ENCODE measurements at places on chromosomes 6 and 20.

GRCh38 chr6:411402-412145 lies 20.0 kb downstream of the IRF4 start:
- DNase-seq, result no peak

- DNase-seq, result peak; percentile 28
Measured at GRCh38 chr20:50601511-50602431, 89.6 kb downstream of the RIPOR3 start.

GRCh38 chr6:105258816-105259215 lies 79.0 kb upstream of the POPDC3 start:
- DNase-seq, result no peak

DNA sequence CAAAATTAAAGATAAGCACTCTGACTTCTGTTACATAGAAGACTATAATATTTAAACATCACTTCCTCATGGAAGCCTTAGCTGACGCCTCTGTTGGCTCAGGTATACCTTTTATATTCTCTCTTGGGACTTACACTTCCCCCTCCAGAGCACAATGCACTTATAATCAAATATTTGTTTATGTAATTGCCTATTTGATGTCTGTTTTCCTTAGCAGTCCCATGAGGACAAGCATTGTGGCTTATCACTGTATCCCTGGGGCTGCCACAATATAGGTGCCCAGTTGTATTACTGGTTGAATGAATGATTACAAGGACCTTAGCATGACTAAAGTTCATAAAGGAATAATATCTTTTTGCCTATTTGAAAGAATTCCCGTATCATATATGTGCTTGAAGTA lies 186.7 kb upstream of the VGLL2 start:
- DNase-seq, result no peak

DNA sequence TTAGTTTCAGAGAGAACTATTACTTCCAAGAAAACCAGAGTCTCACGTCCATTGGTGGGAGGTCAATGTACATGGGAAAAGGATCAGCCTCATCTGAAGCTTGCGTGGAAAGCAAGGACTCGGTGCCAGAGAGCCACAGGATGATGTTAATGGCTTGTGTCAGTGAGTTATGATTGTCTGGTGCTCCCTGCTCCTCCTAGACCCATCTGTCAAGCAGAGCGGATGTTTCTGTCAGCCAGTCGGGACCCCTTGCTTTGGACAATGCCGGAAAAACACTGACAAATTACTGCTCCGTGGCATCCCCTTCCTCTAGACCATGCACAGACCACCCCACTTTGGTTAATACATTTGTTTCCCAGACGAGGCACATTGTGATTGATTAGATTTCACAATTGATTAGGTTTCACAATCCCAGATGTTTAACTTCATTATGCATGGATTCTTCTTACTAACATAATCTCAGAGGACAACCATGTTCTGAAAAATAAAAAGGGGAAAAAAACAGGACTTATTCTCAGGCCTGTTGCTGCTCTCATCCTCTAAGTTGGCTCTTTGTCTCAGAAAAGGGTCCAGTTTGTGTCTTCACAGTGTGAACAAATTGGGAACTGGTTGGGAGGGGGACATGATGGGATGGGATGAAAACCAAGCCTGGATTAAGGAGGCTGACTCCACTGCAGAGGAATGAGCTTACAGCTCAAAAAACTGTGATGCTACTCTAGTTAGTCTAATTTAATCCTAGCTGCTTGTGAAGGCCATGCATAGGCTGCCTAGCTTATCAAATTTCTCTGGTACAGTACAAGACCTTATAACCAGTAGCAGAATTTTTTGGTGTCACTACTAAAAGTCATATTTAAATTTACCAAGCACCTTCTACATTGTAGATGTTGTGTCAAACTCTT lies 51.9 kb downstream of the UNC5CL start:
- DNase-seq, result no peak

DNA sequence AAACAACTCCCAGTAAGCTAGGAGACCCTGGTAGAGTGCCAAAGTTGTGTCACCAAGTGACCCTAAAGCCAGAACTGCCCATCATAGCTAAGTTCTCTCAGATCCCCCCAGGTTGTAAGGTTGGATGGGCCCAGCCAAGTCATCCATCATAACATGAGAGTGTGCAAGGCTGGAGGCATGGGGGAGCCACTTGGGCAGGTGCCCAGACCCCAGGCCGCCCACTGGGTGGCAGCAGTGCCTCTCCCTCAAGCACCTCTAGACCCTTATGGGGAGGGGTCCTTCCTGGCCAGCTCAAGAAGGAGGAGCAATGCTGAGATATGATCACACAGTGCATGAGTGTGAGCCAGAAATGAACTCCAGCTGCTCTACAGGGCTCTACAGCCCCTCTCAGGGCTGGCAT lies 154.5 kb downstream of the MYLK4 start:
- no peak for DNase-seq

DNA sequence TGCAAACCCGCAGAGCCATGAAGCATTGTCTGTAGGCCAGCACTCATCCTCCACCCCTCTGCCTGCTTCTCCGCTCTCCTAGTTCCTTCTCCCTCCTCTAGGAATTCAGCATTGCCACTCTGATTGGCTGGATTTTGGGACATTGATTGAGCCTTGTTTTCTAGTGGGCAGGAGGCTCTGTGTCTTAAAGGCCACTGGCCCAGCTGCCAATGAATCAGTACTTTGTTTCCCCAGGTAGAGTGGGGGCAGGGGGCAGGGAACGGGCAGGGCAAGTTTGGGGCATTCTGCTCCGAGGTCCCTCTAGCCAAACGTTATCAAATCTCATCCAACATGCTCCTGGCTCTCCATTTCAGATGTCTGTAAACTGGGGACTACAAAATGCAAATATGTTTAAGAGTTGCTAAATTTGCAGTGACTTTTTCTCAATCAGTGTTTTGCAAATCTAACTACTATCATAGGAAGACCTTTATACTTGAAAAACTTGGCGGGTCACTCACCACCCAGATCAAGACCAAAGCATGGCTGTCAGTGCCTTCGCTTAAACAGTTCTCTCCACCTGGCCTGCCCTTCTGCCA lies 10.4 kb upstream of the BPI start:
- DNase-seq, result no peak

GRCh38 chr6:35497571-35498421 lies 917 bp upstream of the TEAD3 start:
- peak; percentile 32 for DNase-seq

DNA sequence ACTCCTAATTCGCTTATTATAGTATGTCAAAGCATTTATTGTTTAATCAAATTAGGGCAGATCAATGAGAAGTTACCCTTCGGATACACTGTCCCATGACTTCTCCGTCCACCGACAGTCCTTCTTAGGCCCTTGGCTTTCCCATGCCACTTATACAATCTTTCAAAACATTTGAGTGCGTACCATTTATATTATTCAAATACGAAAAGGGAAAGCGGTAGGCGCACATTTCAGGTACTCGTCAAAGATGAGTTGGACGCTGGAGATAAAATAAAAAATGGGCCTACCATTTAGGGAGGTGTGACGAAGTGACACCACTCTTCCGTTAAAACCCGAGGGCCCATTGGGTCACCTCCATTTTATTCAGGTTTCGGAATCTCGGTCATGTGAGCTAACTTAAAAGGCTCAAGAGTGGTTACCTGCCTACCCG lies 542 bp upstream of the AFG1L start:
- no peak for DNase-seq

DNA sequence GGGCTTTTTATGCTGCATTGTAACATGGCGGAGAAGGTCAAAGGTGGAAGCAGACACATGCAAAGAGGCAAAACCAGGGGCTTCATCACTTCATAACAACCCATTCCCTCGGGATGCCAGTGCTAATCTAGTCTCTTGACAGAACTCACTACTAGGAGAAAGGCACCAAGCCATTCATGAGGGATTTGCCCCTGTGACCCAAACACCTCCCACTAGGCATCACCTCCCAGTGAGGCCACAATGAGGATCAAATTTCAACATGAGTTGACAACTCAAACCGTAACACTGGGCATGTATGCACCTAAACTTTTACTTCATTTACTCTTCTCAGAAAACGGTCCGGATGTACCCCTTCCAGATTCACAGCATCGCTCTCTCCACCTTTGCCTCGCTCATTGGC lies 61.9 kb downstream of the CDS2 start:
- DNase-seq, result no peak

- DNase-seq, result peak; percentile 76
Measured at GRCh38 chr20:47278907-47279348, 77.6 kb downstream of the ZMYND8 start.

GRCh38 chr6:18101873-18102272 lies 20.6 kb downstream of the NHLRC1 start:
- no peak for DNase-seq

DNA sequence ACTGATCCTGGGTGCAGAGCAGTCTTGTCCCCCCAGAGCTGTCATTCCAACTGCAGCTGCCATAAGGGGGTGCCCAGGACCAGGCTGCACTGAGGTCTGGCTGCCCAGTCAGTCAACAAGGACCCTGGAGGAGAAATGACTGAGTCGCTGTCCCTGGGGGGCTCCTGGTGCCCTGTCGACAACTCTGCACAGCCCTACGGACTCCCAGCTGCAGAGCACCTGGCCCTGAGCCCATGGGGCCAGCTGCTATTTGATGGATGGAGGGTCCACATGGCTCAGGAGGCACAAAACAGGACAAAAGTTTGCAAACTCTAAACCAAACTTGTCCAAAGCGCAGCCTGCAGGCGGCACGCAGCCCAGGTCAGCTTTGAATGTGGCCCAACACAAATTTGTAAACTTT lies 46.3 kb upstream of the RPS6KA2 start:
- no peak for DNase-seq

GRCh38 chr20:9566977-9567376 lies 52.6 kb downstream of the LAMP5 start:
- DNase-seq, result no peak

- DNase-seq, result no peak
Measured at GRCh38 chr20:21167261-21167660, 41.4 kb downstream of the KIZ start.

DNA sequence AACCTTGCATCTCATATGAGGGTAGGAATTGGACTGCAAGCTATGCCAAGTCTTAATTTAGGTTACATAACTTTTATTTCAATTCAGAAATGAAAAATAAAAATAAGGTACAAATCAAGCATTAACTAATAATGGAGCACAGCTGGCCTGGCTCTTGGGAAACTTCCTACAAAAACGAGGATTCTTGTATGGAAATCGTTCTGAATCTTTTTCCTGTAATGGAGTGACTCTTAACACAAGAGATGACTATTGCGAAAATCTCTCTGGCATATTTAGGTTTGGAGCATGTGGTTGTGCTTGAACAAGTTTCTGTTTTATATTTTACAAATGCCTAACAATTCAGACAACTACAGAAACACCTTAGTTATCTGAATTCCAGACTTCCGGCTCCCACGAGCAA lies 34.0 kb upstream of the PI16 start:
- DNase-seq, result no peak

DNA sequence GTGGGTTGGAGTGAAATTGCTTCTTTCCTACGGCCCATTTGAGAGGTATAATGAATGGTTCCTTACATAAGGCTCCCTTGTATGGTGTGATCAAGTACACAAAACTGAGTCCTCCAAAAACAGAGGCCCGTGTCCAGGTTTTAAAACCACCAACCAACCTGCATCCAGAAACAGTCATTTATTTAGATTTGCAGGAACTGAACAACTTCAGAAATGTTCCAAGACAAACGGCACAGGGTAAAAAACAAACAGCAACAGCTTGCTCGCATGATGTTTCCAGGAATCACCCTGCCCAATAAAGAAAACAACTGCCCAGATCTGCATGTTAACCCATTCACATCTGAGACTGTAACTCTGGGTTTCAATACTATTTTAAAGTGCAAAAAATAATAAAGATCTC lies 40.2 kb upstream of the TRAM2 start:
- no peak for DNase-seq

DNA sequence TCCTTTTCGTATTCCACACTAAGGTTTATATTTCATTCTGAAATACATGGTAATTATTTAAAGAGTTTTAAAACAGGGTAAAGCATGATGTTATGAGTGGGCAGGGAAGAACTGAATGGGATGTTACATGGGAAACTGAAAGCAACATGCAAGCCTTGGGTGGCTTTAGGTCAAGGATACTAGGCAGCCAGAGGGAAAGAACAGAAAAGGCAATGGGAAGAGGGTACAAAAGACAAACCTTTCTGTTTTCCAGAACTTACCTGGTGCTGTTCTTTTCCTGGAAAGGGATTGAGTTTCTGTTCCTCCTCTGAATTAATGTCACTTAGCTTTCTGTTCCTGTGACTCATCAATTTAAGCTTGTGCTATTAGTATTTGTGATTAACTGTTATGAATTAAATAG lies 71.2 kb upstream of the SMIM8 start:
- no peak for DNase-seq

- peak; percentile 48 for DNase-seq
Measured at GRCh38 chr6:33199687-33200218, 712 bp downstream of the RXRB start.

GRCh38 chr20:51159303-51159702 lies 136.4 kb upstream of the KCNG1 start:
- DNase-seq, result no peak

DNA sequence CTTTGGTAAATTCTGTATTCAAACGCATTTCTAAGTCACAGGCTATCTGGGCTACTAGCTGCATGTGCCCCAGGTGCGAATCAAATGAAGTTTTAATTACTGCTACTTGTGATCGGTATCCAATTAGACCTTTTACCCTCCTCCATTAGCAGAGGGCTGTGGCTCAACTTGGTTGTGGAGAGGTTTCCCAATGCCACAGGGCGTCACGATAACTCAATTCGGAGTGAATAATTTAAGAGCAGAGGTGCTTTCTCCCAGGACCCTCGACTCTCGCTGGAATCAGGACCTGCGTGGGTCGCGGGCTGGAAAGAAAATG lies 640 bp downstream of the SAYSD1 start:
- DNase-seq, result no peak

- no peak for DNase-seq
Measured at GRCh38 chr6:37122861-37123260, 47.1 kb upstream of the PIM1 start.

GRCh38 chr6:16822529-16822928 lies 61.3 kb upstream of the ATXN1 start:
- DNase-seq, result no peak

GRCh38 chr20:35711588-35712209 lies 12.5 kb downstream of the ROMO1 start:
- DNase-seq, result no peak

Measured in NCI-H226 (cell line).